ENCODE measurements at places on chromosomes 4 and X.

DNA sequence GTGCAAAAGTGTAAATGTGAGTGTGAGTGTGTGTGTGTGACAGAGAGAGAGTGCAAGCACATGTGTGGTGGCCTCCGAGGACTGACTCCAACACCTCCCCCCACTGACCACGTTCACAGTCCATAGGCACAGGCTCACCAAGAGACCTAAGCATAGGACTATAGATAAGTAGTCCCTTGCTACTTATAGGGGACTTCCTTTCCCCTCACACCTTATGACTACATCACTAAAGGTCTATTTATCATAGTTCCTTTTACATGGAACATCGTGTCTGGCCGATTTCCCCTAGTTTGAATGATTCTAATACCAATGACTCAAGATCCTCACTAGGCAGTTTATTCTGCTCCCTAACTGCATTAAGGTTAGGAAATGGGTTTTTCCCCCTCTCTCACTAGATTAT, 17.8 kb downstream of the FRMPD3 start:
- no peak for DNase-seq

DNA sequence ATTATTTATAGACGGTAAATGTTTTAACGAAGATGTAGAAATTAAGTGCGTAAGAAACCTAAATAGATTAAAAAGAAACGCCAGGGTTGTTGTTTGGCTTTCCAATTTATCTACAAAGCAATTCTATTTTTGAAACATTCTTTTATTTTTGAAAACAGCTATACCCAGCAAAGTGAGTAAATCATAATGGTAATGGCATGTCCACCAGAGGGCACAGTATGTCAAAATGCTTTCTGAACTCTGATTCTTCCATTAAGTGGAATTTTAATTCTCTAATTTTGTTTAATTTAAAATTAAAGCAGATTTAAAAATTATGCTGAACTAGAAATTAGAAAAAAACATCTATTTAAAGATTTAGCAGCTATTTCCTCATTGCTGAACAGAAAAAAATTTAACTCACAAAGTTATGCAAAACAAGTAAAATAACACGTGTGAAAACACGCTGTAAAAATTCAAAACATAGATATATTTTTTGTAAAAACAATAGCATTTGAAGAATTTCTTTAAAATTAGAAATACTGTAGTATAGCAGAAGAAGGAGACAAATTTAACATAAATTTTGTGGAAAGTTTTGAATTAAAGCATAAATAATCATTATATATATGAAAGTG, 26.5 kb downstream of the RASSF6 start:
- DNase-seq, result no peak

GRCh38 chrX:72180539-72180938, 1.0 kb upstream of the PIN4 start:
- DNase-seq, result no peak

DNA sequence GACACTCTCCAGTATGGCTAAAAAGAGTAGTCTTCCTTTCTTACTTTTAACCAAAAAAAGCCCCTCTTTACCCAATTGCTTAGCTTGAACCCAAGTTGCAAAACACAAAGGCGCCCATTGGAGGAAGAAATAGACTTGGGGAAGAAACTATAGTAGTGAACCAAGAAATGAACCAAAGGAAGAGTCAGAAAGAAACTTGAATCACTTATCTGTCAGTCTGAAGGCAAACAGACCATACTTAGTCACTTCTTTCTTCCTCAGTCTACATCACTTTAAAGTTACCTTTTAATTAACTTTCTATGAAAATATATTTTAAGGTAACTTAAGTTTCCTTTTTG, 161.4 kb upstream of the GIMD1 start:
- DNase-seq, result no peak

- DNase-seq, result no peak
These were observed 646 bp downstream of the ABCB7 start for GRCh38 chrX:75155447-75155826.

DNA sequence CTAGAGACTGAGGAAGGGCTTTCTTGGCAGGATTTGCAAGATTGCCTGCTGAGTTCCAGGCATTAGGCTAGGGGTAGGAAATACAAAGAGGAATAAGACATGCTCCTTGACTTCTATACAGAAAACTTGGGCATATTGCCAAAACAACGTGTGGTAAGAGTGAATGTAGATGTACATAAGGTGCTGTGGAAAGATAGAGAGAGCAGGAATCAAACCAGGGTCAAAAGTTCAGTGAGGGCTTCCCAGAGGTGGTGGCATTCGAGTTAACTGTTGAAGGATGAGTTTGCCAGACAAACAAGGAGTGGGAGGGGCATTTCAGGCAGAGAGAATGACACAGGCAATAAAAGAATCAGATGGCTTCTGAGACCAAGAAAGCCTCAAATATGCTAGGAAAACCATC, 187.9 kb downstream of the KDR start:
- DNase-seq, result no peak

GRCh38 chr4:151197247-151197646, 79.7 kb upstream of the PRSS48 start:
- DNase-seq, result no peak

GRCh38 chr4:159787901-159788300, 685.0 kb downstream of the RAPGEF2 start:
- no peak for DNase-seq

- no peak for DNase-seq
These were observed 230.8 kb downstream of the TMEM47 start for GRCh38 chrX:34426334-34426733.

GRCh38 chr4:23165669-23166068, 472.9 kb downstream of the GBA3 start:
- no peak for DNase-seq

GRCh38 chrX:102723456-102723855, 2.9 kb downstream of the GPRASP3 start:
- no peak for DNase-seq

- DNase-seq, result no peak
These were observed 147.6 kb upstream of the EOLA2 start for GRCh38 chrX:150085881-150086280.

DNA sequence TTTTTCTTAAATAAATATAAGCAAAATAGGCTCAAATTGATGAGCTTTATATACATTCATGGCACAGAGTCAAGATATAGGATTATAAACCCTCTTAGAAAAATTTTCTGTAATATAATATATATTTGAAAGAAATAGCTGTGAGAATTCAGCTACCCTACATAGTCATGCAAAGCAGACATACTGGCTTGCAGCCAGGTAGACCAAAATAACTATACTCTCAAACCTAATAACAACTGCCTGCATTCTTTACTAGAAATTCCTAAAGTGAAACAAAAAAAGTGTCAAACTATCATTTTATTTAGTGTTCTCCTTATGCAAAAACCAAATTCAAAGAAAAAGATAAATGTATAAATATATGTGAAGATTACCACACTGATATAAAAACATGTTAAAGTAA, 1390.2 kb downstream of the C4orf33 start:
- DNase-seq, result no peak

- no peak for DNase-seq
These were observed 68.4 kb upstream of the MID1IP1 start for GRCh38 chrX:38732866-38733265.

DNA sequence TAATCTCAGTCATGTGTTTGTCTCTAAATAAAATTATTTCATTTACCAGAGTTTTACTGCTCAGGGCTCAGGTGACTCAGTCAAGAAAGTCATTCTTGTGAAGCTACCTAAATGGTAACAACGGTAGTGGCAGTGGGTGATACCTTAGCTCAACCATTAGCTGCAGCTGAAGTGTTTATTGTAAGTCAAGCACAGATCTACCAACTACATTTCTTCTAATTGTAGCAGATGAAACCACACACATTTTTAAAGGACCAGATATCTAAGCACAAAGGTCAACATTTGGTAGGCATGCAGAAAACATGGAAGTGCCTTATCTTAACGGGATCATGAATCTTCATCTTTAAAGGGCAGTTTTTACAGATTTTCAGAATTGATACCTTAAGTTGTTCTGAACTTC, 79.1 kb downstream of the FAT4 start:
- no peak for DNase-seq

DNA sequence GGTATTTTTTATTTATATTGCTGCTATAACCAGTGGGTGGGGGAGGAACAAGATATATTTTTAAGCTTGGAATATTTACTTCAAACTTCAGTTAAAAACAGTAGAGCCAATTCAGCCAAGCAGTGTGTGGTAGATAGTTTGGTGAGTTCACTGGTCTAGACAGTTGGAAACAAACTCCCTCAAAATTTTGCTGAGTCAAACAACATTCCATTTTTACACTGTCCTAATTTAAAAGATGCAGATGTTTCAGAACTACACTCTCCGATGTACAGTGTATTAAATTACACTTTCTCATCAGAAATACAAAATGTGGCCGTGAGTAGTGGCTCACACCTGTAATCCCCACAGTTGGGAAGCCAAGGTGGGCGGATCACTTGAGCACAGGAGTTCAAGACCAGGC, 23.3 kb downstream of the PRKX start:
- DNase-seq, result no peak

DNA sequence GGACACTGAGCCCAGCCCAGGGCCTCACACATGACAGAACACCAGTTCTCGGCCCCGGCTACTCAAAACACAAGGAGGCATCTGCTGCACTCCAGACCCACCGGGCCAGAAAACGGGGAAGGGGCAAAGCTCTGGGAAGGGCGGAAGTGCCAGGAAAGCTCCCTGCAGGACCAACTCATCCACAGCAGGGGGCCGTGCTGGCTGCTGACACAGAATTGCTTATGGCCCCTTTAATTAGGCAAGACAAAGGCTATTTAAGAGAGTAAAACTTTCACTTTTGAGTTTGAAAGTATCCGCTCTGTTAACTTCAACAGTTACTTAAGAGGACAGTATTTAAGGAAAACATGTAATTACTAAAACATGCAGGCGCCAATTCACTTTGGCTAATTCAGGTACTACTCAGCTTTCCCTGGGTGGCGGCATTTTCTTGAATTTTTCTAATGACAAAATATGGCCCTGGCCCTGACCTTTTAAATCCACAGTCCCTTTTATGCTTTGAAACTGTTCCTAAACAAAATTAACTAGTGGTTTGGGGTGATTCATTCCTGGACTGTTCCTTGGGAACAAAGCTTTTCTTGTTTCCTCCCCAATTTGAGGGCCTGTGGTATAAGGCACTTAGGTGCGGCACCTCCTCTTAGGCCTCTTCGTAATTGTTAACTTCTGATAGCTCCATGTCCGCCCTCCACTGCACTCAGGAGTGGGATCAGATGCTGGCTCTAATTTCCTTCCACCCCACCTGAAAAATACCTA, 40.4 kb downstream of the NSG1 start:
- DNase-seq, result no peak

- DNase-seq, result no peak
These were observed 95.0 kb downstream of the NYX start for GRCh38 chrX:41542135-41542534.

- no peak for DNase-seq
These were observed 243.0 kb upstream of the FSTL5 start for GRCh38 chr4:162406637-162407365.

DNA sequence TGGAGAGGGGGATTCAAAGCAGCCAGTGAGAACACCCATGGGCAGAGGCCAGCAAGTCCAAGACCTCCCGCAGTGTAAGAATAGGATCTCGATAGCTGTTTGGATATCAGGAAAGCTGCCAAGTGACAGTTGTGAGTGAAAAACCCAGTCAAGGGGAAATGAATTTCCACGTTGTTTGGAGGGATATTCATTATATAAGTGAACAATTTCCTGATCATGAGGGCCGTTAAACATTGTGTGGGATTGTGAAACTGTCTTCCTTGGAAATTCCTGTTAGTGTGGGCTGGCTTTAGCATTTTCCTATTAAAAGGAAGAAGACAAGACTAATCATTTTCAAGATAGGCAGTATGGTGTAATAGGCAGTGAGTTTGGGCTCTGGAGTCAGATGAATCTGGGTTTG, 15.0 kb downstream of the CLDN2 start:
- no peak for DNase-seq

DNA sequence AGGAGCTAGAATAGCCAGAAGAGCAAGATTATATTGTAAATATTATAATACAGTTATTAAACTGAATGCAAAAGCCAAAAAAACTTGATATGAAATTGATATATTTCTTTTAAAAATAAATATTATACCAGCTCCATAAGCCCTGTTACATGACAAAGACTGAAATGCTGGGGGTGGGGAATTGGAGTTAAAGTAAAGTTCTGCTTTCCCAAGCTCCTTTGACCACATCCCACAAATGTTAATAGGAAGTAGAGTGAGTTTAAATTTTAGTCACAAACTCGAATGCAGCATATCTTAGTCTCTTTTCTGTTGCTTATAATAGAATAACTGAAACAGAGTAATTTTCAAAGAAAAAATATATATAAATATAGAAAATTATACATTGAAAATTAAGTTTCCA, 46.9 kb upstream of the NFKB1 start:
- no peak for DNase-seq

DNA sequence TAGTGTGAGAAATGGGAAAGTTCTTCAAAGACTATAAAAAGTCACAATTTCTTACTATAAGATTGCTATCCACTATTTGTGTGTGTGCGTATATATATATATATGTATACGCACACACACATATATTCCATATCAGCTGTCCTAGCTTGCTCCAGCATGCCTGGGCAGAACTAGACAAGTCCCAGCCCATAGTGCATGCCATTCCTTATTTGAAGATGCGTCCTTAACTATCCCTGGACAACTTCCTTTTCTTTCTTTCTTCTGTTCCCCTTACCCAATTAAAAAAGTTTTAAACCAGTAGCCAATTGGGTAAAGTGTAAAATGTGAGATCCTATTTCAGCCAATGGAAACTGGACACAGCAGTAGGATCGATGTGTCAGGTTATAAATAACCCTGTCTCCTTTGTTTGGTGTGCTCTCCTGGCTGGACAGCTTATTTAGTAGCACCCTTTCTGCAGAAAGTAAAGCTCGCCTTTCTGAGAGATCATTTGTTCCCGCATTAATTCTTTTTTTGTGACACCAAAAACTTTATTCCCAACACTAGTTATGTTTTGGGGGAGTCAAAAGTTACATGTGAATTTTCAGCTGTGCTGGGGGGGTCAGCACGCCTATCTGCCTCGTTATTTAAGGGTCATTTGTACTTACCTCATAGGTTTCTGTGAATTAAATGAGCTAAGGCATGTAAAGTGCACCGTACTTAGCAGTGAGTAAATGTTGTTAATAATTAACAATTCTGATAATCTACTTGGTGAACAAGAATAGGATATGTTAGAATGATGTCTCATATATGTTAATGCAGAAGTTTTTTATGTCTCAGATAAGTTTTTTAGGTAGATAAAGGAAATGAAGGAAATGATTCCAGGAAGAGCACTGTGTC, 40.9 kb downstream of the KDM6A start:
- DNase-seq, result no peak

GRCh38 chr4:4480685-4481398, 61.0 kb downstream of the STX18 start:
- DNase-seq, result no peak

DNA sequence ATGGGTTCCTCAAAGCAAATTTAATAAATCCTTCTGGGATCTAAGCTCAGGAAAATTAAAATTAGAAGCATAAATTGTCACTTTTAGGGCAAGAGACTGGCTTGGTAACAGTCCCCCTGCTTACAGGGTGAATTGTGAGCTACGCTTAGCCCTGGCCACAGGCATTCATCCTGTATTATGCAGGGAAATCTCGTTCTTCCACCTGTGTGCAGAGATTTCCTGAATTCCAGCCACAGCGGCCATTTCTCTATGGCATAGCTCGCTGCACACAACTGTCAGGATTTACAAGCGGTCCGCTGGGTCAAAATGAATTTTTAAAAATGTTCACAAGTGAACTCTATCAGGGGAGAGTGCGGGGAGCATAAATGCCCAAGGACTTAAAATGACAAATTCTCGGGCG, 111.9 kb downstream of the DCTD start:
- no peak for DNase-seq

GRCh38 chr4:156560701-156561100, 410.9 kb downstream of the PDGFC start:
- DNase-seq, result no peak
